ENCODE measurements at places on chromosomes 3 and 15.

DNA sequence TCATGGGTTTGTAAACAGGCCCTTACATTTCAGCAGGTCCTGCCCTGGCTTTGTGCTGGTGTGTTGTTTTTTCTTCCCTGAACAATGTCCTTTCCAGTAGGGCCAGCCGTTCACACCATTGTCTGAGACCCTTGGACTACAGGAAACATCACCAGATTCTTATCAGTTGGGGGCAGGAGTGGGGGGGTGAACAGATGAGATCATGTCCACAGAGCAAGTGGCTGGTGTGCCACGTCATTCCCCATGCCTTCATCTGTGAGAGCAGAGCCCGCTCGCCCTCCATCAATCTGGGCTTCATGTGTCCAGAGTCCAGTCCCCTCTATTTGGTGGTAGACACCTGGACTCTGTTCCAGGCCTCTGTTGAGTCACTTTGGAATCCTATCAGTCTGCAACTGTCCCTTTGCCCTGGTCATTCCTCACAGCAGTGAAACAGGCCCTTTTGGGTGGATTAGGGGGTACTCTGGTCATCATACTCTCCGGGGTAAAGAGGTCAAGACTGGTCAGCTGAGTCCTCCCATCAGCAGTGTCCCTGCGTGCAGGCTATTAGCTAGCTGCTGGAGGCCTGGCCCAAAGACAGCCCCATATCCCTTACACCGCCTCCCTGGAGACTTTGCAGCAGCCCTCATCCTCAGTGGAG is 15.0 kb downstream of the SEMA3G start:
- DNase-seq, result no peak

- peak; percentile 1 for DNase-seq
Measured at GRCh38 chr15:38354315-38354929, 99.5 kb upstream of the FAM98B start.

GRCh38 chr3:134610432-134611385 is 40.1 kb downstream of the KY start:
- DNase-seq, result no peak

DNA sequence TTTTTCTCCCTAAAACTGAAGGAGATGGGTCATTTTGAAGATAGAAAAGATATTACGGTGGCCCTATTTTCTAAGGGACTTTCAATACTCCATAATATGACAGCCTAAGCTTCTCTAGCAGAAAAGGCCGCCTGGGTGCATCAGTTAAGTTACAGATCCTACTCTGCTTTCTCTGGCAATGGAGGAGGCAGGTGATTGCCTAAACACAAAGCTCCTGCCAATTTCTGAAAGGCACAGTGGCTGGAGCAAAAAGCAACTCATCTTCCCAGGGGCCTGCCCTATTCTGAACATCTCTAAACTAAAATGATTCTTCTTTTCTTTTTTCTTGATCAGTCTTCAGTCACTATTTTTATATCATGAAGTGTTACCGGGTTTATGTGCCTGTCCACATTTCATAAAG is 276.7 kb downstream of the CNTN4 start:
- no peak for DNase-seq

Measured in NCI-H524 treated with DMSO at 0.1 percent for 48 hours (cell line).